ENCODE measurements at places on chromosomes 12 and 14. TPM values are rescaled to one million over a fixed set of nuclear protein-coding genes. Genes with fewer than 3 reads are reported as not detected.
A peak's percentile ranks its signal among the peaks of the same experiment; 100 is the strongest.

DNA sequence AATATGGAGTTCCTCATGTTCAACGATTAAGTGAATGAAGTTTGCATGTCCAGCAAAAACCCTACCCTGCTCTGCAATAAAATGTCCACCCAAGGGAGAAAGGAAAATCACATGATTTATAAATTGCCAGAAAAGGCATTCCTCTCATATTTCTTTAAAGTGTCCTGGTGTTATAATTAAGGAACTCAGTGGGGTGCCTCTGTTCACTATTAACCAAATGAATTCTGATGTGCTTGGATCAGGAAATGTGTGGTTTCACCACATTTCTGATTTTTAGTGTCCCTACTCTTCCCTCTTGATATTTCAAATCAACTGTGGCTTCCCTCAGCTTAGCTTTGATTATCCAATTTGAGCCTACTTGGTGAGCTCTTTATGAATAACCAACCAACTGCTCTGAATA, 208.1 kb downstream of the PHLDA1 start:
- no peak for DNase-seq

DNA sequence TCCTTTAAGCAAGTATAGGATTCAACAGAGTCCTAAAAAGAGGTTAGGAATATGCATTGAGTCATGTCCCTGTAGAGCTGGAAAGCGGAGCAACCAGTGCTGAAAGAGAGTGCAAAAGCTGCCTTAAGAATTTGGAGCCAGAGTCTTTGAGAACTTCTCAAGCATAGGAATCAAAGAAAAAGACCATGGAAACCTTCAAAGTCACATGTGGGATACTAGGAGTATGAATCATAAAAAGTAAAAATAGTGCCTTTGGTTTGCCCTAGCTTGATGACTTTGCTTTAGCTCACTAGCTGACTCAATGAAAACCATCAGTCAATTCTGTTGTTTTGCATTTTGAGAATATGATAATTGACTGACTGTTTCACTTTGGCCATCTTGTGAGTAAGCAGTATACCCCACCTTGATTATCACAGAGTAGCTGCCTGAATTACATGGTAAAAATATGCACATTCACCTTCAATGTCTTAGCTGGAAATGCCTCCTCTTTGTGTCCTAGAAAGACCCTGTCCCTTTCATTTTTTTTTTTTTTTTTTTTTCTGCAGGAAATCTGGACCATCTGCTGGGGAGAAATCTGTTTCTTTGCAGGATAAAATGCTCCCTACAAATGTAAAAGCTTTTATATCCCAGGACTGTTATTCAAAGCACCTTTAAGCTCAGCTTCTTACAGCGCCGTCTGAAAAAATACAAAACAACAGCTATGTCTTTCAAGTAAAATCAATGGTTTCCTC, 248.6 kb upstream of the KRR1 start:
- no peak for DNase-seq

DNA sequence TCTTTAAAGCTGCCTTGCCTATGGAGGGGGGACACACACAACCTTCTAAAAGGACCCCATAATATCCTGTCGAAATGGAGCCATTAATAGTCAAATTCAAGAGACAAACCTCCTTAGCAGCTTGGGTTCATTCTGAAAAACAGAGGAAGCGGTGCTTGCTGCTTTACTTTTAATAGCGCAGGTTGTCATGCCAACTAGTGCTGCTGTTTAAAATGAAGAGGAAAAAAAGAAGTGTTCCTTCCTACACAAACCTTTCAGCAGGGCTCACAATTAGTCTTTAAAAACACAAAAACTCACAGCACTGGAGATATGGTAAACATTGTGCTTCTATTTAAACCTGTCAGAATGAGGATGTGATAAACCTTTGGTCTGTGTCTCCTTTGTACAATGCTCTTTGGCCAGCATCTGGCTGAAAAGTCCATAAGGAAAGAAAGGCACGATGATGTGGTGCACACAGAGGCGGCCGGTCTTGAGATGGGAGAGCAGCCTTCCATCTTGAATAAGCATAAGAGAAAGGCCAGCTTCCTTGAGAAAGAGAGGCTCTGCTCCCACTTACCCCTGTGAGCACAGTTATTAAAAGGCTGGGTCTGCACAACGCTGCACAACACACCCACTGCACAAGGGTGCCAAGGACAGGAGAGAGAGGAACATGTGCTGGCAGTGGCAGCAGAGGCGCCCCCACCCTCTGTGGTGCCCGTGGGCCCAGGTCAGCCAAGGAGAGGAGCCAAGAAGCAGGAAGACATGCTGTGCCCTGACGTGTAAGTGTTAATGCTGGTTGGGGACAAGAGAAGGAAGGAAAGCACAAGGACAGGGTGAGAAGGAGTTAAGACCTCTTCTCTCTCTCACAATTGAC, 144.6 kb downstream of the TTC7B start:
- DNase-seq: no peak

DNA sequence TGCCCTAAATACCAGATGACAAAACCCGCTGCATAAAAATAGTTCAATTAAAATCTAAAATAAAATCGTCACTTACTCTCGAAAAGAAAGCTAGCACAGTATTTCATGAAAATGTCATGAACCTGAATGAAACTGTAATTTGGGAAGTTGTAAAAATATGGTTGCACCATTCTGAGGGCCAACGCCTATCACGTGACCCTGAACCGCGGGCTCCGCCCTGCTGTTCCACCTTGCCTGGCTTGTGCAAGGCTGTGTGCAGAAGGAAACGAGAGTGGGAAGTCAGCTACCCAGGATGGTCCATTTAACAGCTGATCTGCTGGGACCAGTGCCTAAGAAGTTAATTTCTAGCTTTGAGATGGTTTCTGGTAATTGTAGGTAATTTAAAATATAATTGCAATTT, 91.7 kb upstream of the BMP4 start:
- DNase-seq: no peak

DNA sequence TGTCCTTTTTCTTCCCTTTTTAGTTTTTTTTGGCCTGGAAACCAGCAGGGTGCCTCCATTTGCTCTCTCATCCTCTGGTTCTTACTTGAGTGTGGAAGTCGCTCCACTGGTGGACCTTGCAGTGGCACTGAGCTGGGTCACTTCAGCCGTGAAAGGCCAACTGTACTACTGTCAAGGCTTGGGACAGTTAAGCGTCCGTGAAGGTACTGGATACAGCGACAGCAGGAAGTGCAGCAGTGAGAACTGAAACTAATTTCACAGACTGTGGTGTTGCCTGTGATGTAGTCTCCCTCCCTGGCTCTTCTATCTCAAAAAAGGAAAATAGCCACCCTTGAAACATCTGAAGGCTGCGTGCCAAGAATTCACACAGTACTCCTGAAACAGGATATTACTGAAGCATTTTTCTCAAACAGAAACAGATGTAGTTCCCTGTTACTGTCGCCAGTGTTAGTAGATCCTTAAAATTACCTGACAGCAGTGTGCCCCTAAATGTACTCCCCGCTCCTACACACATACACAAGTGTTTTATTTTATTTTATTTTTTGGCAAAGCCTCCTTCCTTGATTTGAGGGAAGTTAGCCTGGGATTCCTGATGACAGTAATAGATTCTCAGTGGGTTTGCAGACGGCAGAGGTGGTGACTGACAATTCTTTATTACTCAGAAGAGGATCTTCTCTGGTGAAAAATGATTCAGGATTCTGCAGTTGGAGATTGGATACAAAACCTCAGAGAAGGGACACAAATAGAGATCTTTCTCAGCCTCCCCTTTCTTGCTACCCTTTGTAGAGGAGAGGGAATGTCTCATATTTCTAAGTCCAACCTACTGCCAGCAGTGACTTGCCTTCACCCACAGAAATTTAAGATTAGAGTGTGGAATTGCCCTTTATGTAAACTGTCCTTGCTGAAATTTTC, 4.4 kb downstream of the SUSD6 start:
- no peak for DNase-seq

- no peak for DNase-seq
These were observed 997.9 kb upstream of the FLRT2 start for GRCh38 chr14:84532016-84532415.

DNA sequence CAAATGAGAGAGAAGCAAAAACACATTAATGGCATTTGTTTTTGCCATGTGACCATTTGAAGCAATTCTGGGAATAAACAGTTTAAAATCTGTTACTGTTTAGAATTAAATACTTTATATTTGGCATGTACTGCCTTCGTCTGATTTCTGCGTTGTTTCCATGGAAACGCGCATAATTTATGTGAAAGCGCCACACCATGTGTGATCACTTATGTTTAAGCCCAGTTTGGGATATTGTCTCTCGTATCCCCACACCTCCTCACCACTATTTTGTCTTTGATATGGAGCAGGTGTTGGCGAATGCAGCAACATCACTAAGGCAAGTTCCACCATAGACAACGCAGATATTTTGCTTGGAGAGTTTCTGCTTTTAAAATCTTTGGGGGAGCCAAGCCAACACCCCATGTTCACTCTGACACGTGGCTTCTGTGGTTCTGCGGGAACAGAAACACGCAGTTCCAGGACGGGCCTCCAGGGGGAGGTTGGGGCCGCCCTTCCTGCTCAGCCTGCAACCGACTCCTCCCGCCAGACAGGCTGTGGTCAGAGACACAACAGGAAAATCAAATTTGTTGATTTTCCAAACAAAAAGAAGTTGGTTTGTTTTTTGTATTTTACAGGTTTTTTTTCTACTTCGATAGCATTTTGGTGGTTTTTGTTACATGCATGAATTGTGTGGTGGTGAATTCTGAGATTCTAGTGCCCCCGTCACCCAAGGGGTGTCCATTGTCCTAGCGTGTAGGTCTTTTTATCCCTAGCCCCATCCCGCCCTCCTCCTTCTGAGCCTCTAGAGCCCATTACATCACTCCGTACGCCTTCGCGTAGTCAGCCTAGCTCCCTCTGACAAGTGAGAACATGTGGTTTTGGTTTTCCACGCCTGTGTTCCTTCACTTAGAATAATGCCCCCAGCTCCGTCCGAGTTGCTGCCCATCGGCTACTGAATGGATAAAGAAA, 101.9 kb upstream of the SFSWAP start:
- DNase-seq: peak; percentile 69

DNA sequence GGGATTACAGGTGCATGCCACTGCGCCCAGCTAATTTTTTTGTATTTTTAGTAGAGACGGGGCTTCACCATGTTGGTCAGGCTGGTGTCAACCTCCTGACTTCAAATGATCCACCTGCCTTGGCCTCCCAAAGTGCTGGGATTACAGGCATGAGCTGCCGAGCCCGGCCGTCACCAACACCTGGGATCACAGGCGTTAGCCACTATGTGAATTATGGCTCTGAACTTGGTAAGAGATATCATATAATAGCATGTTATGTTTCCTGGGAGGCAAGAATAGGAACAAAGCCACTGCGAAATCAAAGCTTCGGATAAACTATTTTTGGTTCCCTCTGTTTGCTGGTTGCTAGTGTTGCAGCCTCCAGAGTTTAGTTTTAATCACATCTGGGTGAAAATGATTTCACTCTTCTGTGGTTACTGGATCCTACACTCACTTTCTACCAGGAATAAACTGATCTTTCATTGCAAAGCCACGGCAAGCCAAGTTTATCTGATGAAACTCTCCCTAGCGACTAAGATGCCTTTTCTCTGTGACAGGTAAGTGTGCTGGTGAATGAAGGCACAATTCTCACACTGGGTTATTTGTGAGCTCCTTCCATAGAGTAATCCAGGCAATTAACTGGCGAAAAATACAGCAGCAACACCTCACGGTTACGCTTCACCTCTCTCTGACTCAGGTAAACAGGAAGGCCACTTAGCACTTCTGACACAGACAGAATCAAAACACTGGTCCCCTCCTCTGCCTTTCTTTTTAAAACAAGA, 16.7 kb downstream of the SNRNP35 start:
- no peak for DNase-seq

DNA sequence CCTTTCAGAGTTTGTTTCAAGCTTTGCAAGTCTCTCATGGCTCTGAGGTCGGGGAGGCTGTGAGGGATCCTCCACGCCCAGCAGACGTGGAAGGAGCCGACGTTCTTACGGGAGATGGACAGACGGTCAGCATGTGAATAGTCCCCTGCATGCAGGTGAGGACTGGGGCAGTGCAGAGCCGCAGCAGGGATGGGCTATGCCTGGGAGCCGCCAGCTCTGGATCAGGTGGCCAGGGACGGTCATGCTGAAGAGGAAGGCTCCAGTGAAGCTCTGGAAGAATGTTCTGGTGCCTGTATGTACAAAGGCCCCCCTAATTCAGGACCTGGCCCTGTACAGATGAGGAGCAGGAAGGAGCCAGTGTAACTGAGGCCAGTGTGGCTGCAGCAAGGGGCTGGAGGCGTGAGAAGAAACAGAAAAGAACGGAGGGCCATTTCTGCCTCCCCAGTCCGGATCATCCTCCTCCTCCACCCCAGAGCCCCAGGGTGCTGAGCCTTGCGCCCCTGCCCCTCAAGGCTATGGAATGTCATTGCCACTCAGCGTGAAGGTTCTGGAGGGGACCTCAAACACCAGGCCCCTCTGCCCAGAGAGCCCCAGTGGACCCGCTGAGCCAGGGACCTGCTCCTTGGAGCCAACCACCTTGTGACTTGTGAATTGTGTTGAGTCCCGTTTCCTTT, 96.8 kb upstream of the DIO3 start:
- DNase-seq: peak; percentile 27

DNA sequence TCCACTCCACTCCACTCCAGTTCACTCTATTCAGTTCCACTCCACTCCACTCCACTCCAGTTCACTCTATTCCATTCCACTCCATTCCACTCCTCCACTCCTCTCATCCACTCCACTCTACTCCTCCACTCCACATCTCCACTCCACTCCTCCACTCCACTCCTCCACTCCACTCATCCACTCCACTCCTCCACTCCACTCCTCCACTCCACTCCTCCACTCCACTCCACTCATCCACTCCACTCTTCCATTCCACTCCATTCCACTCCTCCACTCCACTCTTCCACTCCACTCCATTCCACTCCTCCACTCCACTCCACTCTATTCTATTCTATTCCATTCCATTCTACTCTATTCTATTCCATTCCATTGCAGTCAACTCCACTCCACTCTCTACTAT, 9.8 kb downstream of the SERPINA5 start:
- DNase-seq: no peak

- DNase-seq: no peak
These were observed 953.6 kb downstream of the SLC6A15 start for GRCh38 chr12:83958997-83959396.

TSPAN19 gene
- not detected for polyA plus RNA-seq

GLI1 gene
- 0.44 TPM for polyA plus RNA-seq

KRT6A gene
- not detected for polyA plus RNA-seq

C12orf54 gene
- not detected for polyA plus RNA-seq

ZNF605 gene
- polyA plus RNA-seq: 3.5 TPM

DNAH10 gene
- polyA plus RNA-seq: 0.47 TPM
